ENCODE measurements at places on chromosomes 3 and 15.

DNA sequence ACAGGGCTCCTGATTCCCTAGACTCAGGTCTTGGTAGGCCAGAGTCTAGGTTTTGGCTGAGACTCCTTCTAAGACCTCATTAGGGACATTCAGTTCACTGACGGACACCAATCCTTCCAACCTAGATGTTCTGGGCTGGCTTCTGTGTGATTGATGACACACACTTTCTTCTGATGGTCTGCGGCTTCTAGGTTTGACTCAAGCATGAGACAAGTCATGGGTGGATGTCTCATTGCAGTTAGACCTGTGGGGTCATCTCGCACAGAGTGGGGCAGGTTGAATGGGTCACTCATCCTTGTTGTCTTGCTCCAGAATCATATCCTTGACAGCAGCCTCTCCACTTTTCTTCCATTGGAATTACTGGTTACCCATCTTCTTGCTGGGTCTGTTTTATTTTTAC, 35.8 kb downstream of the ARNT2 start:
- no peak for DNase-seq

GRCh38 chr3:38542401-38543298, 46.5 kb downstream of the EXOG start:
- DNase-seq = no peak

GRCh38 chr3:170159459-170159858, 22.1 kb downstream of the PHC3 start:
- no peak for DNase-seq

- no peak for DNase-seq
Measured at GRCh38 chr3:45095916-45096526, 50.2 kb downstream of the CDCP1 start.

DNA sequence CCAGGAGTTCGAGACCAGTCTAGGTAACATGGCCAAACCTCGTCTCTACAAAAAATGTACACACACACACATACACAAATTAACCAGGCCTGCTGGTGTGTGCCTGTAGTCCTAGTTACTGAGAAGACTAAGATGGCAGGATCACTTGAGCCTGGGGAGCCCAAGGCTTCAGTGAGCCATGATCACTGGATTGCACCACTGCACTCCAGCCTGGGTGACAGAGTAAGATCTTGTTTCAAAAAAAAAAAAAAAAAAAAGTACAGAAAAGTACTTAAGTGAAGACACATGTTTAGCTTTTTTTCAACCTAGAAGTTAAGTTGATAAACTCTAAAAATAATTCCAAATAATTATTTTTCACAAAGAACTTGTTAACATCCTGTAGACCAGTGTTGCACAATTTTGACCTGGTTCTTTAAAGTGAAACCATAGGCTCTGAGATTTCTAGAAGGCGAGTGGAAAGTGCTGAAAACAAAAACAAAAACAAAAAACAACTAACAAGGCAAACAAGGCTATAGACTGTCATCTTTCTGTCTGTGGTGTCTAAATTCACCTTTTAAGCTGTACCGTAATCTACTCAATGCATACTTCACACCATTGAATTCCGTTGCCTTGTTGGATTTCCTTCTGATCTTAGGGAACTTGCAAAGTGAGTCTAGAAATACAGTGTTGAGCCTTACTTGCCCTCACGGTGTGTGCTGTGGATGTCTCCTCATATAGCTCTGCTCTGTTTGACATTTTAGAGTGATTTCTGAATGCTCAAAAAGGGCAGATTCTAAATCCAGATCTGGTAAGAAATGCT, 63.5 kb downstream of the CHST2 start:
- no peak for DNase-seq
